LNCaP clone FGC (cell line): ENCODE measurements at places on chromosomes 1 and 21.

GRCh38 chr21:42524341-42525028 lies 10.8 kb downstream of the SLC37A1 start:
- peak; percentile 38 for DNase-seq

DNA sequence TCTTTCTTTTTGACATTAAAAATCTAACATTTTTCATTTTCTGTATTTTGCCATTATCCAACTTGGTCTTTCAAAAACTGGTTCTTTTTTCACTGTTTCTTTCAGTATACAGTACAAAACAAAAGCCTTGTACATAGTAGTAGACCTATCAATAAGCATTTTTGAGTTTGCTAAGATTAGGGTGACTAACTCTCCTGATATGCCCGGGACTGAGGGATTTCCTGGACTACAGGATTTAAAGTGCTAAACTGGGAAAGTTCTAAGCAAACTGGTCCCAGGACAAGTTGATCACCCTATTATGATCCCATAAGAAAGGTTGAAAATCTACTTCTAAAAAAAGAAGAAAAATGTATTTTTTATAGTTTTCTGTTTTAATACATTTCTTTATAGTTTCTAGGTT lies 120.9 kb downstream of the USP25 start:
- DNase-seq: no peak

- DNase-seq: no peak
These were observed 165.6 kb downstream of the PHTF1 start for GRCh38 chr1:113593550-113594297.

DNA sequence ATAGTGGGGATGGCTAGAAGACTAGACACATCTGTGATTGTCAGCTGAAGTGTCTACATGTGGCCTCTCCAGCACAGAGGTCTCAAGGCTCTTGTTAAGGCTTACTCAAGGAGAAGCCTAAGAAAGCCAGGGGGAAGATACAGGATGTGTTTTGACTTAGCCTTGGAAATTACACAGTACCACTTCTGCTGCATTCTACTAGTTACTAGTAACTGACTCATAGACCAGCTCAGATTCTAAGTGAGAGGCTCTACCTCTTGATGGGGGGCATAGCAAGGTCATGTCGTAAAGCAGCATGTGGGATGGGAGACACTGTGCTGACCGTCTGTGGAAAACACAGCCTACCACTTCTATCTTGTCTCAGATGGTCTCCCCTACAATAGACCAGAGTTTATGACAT lies 99.5 kb downstream of the UBE2U start:
- no peak for DNase-seq

DNA sequence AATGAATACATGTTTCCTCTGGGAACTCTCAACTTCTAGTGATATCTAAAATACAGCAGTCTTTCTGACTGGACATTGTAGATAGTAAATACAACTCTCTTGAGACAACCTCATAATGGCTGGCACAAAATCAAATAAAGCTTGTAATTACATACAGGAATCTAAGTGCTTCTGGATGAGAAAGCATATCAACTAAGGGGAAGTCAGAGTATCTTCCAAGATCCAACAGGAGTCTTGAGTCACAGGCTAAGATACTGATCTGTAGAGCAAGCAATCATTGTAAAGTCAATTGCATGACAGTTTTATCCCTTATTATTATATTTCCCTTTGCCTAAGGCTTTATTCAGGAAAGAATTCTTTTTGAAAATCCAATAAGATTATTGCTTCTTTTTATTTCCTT lies 249.9 kb downstream of the LRRIQ3 start:
- no peak for DNase-seq

DNA sequence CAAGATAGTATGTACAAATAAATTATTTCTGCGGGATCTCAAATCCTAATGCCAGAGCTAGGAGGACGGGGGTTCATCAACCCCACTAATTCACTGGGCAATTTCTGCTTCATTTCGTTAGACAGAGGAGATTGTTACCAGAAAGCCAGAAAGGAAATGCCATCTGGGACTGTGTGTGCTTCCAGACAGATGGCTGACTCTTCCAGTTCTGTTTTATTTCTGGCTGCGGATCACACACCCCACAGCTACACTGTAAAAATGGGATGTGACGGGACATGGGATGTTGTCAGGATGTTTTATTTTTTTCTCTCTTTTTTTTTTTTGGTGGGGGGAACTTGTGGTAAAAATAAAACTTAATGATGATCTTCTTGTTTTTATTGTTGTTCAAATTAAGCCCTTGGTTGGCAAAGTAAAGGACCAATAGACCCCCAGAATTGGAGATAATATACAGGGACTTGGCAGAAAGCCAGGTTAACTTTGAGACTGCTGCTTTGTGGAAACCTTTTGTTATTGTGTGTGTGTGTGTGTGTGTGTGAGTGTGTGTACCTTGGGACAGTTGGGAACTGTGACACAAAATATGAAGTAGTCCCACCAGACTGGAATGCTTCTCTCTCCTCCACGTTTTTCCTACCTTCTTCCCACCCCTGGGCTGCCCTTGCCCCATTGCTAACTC lies 114.5 kb downstream of the NUF2 start:
- no peak for DNase-seq

- DNase-seq: no peak
These were observed 3.7 kb upstream of the SF3B4 start for GRCh38 chr1:149931212-149931790.

GRCh38 chr1:83673312-83673711 lies 325.6 kb downstream of the TTLL7 start:
- no peak for DNase-seq

DNA sequence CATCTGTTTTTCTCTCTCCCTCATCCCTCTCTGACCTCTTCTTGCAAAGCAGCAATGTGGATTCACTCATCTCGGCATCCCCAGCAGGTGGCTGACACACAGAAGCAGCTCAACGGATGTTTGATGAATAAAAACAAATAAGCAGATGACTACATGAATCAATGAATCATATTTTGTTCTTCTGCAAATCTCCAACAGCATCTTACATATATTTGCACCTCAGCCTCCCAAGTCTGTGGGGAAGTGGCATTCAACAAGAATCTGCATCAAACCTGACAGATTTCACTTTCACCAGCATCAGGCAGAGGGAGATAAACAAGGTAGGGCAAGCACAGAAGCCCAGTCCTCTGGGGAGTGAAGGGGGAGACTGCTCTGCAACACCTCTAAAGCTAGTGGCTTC lies 34.0 kb downstream of the CAPN8 start:
- no peak for DNase-seq

DNA sequence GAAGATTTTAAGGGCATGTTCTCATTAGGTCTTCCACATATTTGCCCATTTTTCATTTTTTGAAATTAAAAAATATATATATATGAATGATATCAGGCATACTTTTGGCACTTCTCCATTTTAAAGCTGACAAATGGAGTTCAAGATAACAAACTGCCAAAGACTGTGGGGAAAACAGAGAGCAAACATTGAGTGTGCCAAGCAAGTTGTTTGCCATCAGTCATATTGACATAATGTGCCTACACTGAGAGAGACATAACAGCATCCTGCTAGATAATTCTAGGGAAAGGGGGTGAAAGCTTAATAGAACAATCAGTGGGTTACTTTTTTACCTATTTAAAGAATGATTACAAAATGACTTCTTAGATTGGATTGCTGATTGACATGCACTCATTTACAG lies 529.4 kb upstream of the CXADR start:
- peak; percentile 83 for DNase-seq

GRCh38 chr1:175981128-175981527 lies 226.0 kb downstream of the COP1 start:
- no peak for DNase-seq

DNA sequence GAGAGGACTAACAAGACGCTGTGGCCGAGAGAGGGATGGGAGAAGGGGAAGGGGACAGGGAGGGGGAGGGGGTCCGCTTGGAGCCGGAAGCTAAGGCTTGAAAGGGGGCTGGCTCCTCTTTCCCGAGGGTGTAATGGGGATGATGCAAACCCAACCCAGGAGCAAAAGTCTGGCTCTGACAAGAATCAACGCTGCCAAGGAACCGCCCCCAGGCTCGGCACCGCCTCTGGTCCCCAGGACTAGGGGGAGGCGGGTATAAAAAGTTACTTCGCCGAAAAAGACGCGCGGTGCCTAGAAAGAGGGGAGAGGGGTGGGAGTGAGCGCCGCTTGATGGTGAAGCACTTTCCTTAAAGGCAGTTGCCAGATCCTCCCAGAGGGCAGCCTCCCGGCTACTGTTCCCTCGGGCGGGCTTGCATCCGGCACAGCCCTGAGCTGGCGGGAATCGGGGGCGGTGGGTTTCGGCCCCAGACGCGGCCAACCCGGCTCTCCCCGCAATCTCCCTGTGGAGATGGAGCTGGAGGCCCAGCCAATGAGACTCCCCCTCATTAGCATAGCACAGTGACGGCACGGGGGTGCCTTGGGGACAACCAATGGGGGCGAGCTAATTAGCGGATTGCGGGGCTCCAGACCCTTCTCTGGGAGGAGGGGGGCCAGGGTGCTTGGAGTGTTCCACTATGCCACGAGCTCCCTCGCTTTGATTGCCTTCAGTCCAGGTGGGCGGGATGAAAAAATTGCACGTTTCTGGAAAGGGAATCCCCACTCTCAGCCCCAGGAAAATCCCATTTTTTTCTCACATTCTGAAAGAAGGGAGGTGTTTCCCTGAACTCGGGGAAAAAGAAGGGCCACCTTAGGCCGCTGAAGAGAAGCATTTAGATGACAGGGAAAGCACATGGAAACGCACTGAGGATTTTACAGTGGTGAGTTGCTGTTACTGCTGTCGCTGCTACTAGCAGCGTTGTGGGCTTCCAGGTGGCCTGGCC lies at the start of gene KCNT2:
Gene KCNT2, minus strand, starts transcription at position 51 of the 980 bp plus-strand sequence. CDS start 131 bp downstream, outside the sequence.
- DNase-seq: no peak

GRCh38 chr1:87632232-87632631 lies 303.6 kb downstream of the LMO4 start:
- DNase-seq: no peak

DNA sequence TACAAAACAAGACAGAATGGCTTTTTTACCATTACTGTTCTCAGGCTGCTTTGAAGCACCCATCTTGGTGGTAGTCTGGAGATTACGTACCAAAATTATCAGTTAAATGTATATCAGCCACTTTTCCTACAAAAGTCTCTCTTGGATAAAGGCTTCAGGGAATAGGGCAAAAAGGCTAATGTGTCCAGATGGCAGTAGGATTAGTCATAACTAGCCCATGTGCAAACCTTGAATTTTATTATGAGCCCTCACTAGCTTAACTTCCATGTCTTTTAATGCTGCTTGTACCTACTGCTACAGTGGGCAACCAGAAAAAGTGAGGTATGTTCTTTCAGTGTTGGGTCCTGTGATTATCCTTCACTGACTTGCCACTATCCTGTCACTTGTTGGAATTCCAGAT lies 51.0 kb downstream of the PLPPR4 start:
- DNase-seq: no peak

GRCh38 chr1:230498704-230499103 lies 72.6 kb upstream of the PGBD5 start:
- peak; percentile 94 for DNase-seq

- no peak for DNase-seq
These were observed 13.5 kb downstream of the RNF2 start for GRCh38 chr1:185058876-185059275.

GRCh38 chr1:52532731-52533327 lies 20.1 kb downstream of the TUT4 start:
- no peak for DNase-seq

GRCh38 chr1:89989799-89990198 lies 5.1 kb upstream of the ZNF326 start:
- no peak for DNase-seq
